ENCODE measurements at places on chromosomes 11 and 22. TPM values are rescaled to one million over a fixed set of nuclear protein-coding genes. Genes with fewer than 3 reads are reported as not detected.

GRCh38 chr11:109735128-109735527 is 313.1 kb downstream of the C11orf87 start:
- DNase-seq = no peak

DNA sequence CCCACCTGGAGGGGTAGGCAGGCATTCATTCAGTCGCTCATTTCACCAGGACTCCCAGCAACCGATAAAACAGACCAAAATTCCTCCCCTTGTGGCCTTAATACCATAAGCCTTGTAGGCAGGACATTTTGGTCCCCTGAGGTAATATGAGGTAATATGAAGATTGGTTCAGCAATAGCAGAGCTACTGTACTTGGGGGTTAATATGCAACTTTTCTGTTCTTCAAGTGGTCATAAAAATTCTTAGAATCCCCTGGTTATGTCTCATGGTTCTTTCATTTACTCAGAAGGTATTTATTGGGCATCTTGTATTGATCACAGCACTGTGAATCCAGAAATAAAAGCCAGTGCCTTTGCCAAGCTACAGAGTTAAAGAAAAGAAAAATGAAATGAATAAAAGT is 29.8 kb downstream of the SHISA8 start:
- DNase-seq = no peak

GRCh38 chr11:24872651-24873311 is 375.9 kb downstream of the LUZP2 start:
- no peak for DNase-seq

- no peak for DNase-seq
These were observed 102.3 kb downstream of the NELL1 start for GRCh38 chr11:20771681-20772080.

GRCh38 chr11:3840870-3841425 is at the start of gene RHOG:
RHOG (minus strand) TSS chr11:3840959; CDS start chr11:3828138, 12,821 bp downstream.
- peak; percentile 83 for DNase-seq

- DNase-seq = no peak
These were observed 50.3 kb downstream of the SPON1 start for GRCh38 chr11:14012846-14013245.

- DNase-seq = no peak
These were observed 100.3 kb upstream of the CLPB start for GRCh38 chr11:72534371-72535193.

DNA sequence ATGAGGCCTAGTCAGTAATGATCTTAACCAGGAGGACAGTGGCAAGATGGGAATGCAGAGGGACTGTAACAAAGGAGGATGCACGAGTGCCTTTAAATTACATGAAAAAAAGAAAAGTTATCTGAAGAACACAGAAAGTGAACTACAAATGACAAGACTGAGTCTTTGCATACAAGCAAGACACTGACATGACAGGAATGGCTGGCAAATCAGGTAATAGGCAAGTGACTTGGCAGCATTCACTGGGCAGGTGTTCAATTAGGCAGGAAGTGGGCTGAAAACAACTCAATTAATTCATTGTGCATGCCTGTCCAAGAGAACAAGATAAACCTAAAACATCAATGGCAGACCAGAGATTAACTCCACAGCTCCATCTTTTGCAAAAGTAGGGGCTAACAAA is 24.0 kb downstream of the SMCO4 start:
- no peak for DNase-seq

DNA sequence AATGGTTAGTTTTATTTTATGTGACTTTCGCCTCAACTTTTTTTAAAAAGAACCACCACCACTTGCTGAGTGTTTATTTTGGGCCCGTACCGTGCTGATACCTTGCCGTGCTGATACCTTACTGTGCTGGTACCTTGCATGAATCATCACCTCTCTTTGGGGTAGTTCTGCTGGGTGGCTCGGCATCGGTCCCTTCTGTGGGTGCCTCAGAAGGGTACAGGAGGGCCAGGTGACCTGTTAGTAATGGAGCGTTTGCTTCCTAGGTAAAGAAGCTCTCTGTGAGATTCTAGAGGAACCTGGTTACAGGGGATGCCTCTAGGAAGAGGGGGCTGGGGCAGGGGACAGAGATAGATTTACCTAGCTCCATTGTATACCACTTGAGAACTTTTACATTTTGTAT is 17.1 kb downstream of the TOM1 start:
- DNase-seq = no peak

DNA sequence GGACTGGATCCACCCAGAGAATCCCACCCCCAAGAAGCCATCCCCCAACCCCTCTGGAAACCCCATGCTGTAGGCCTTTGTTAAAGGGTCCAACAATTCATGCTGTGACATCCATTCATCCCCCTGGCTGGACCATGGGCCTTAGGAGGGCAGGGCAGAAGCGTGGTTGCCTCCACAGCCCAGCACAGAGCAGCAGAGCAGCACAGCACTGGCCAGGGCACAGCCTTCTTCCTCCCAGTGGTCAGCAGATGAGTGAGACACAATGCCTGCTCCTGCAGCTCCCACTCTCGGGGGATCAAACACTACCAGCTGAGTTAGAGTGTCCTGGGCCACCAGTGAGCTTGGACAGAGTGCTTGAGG is 84.5 kb upstream of the LINC01488 start:
- DNase-seq = no peak

DNA sequence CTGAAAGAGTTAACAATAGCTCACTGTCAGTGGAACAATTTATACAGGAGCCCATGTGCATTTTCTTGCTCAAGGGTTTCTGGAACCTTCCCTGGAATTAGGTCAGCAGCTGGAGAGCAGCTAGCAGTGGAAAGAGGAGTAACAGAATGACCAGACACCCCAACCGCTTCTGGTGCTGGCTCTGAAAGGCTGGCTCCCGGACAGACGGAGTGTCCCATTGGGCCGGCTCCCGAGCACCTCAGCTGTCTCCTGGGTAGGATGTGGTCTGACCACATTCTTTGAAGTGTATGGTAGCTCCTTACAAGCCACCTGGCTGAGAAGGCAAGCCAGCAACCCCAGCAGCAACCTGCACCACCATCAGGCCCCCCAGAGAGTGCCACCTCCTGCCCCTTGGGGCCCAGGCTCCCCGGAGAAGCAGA is 44.7 kb downstream of the ABTB2 start:
- no peak for DNase-seq

DNA sequence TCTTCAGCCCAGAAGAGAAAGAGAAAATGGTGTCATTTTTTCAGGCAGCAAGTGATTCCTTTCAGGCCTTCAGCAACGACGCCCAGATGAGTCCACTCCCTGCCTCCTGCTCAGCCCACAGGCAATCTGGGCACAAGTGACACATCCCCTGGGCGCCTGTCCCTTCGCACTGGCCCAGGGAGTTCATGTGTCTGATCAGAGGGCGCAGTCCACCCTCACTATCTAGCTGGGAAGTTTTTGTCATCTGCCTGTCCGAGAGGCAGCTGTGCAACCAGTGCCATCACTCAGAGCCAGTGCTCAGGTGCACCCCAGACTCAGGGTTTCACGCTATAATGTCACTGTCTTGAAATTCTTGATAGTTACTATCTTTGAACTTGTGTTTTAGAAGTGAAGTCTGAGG is 1.4 kb upstream of the KCNQ1OT1 start:
- peak; percentile 52 for DNase-seq

DNA sequence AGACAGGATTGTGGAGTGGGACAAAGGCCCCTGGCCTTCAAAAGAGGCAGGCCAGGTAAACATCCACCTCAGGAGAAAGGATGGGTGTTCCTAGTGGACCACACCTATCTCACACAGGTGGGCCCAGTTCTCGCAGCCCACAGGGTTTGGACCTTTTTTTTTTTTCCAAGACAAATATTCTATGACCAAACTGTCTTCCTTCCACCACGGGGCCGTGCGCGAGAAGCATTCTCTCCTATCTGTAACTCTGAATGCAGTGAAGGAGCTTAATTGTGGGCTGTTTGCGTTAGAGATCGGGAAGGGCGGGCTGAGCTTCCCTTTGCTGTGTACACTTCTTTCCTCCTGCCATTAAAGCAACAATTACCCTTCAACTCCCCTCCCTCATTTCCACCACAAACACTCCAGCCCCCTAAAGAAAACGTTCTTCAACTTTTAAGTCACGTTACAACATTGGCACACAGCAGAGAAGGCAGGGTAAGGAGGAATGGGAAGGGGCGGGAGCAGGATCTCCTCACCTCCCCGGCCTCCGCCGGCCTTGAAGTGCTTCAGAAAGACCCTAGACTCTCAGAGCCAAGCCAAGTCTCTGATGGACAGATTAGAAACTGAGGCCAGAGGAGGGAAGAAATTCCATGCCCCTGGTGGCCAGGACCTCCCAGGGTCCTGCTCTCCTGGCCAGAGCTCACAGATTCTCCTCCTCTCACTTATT is 238.4 kb downstream of the BUD13 start:
- no peak for DNase-seq

DNA sequence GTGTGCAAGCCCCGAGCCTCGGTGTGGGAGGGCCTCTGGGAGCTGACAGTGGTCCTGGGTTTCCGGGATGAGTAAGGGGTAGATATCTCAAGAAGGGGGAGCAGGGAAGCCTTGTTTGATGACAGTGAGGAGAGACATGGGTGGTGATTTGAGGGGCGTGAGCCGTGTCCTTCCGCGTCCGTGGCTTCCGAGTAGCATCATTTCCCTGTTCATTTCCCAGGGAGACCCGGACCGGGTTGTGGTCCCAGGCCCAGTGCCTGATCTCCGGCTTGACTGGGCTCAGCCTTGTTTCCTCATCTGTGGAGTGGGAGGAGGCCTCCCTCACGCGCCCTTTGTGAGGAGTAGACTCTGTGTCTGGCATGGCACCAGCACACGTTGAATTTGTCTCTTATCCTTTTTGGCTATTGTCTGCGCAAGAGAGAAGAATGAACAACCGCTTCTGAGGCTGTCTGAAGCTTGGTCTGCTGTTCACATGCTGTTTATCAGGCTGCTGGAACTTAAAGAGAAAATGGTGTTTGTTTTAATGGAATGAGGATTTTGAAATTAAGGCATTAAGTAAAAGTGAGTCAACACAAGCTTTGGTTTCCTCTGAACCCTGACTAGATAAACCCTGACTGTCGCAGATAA is 348.5 kb downstream of the TBC1D22A start:
- DNase-seq = no peak

DNA sequence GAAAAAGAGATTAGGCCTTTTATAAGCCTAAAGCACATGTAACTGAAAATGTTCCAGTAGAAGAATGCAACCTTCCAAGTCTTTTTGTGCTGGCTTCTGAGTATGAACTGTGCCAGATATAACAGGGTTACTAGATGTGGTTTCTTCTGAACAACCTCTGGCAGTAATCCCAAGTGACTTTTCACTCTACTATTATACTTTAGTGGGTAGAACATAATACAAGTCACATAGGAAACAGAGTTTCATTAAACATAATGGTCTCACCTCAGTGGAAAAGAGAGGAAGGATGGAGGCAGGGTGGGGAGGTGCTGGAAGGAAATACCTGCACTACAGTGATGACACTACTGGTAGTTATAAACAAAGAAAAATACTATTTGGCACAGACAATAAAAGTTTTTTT is 81.3 kb downstream of the PHF21A start:
- DNase-seq = no peak

DNA sequence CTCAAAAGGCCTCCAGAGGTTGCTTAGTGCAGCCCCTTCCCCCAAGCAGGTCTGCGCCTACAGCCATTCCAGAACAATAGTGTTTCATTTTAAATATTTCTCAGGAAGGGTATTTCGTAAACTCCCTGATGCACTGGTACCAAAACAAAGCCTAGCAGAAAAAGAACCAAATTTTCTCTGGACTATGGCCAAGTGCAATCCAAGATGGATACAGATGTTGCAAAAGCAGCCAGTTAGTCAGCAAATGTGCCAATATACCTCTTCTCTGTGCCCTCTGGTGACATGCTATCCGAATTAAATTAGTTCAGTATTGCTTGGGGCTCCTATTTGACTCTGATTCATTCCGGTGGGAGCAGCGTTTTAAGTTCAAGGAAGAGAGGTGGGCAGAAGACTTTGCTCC is 247.8 kb downstream of the NTM start:
- no peak for DNase-seq

GRCh38 chr11:2104524-2105440 is 34.4 kb downstream of the IGF2 start:
- DNase-seq = no peak

- no peak for DNase-seq
These were observed 69.6 kb upstream of the TEAD1 start for GRCh38 chr11:12604557-12605153.

GRCh38 chr11:130388607-130389205 is 39.7 kb downstream of the ADAMTS8 start:
- DNase-seq = peak; percentile 30

DNA sequence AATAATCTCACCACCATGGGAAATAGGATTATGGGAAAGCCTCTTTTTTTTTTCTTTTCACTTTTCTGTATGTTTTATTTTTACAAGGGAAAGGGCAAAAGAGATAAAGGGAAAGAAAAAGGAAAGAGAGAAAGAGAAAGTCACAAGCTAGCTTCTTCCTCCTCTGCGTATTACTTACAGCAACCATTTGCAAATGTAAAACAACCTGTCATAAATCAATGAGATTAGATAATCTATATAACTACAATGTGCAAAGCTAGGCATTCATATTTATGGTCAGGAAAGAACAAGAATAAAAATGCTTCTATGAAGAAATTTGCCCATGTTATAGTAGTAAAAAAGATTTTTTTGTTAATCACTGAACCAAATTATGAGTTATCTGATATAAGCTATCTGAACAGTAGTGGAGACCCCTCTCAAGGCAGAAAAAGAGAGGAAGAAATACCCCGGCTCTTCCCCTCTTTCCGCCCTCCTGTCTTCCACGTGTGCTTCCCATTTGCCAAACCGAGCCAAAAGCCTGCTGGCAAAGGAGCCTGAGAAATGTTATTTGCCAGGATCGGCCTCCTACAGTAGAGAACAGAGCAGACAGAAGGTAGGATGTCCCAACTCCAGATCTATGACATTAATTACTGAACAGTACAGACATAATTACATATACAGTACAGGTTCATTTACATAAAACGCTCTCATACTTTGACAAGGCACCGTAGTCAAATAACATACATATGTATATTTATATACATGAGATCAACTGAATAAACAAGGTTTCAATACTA is 50.2 kb downstream of the ARHGAP32 start:
- peak; percentile 68 for DNase-seq

GRCh38 chr11:45472716-45473317 is 186.7 kb upstream of the SYT13 start:
- no peak for DNase-seq

- DNase-seq = peak; percentile 55
These were observed 55.3 kb upstream of the FBXO3 start for GRCh38 chr11:33829430-33830141.

DNA sequence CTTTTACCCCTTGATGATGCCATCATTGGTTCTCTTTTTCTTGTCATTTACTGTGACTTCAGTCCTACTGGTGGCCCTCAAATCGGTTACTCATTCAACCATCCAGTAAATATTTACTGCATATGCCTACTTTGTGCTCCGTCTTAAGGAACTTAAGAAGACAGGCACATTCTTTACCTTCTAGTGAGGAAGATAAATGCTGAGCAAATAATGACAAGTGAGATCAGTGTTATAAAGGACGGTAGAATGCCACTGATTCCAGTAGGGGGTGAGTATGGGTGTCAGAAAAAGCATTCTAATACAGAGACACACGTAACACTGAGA is 1.6 kb downstream of the ANKRD42 start:
- no peak for DNase-seq

Gene SLC17A6
- polyA plus RNA-seq = not detected

Gene CCDC188
- polyA plus RNA-seq = not detected

Gene IRAG1
- polyA plus RNA-seq = 1.6 TPM

Gene SOX6
- polyA plus RNA-seq = 4.6 TPM

Gene MIOX
- polyA plus RNA-seq = 0.28 TPM

Gene LMNTD2
- polyA plus RNA-seq = 4.7 TPM

Gene OR52H1
- not detected for polyA plus RNA-seq

Gene NCAPH2
- 39.4 TPM for polyA plus RNA-seq

Gene ZP1
- not detected for polyA plus RNA-seq

Gene CABP4
- polyA plus RNA-seq = 0.27 TPM

Gene FGF19
- not detected for polyA plus RNA-seq

Gene POTEH
- not detected for polyA plus RNA-seq

Gene FZD4
- 6.9 TPM for polyA plus RNA-seq

Measured in small intestine (tissue), 16 donors.